Uterus (tissue), 4 donors: ENCODE measurements at places on chromosomes 3 and 15.

- no peaks in the 10 kb centered on the region for H3K27me3 ChIP-seq
- H3K27ac ChIP-seq = no peak overlapping the region
- no peak overlapping the region for H3K4me3 ChIP-seq
- peaks cover 23% of the 10 kb centered on the region for H3K4me1 ChIP-seq
- no peak for DNase-seq
Observed at GRCh38 chr3:51388286-51389029, 2.6 kb upstream of the RBM15B start.

DNA sequence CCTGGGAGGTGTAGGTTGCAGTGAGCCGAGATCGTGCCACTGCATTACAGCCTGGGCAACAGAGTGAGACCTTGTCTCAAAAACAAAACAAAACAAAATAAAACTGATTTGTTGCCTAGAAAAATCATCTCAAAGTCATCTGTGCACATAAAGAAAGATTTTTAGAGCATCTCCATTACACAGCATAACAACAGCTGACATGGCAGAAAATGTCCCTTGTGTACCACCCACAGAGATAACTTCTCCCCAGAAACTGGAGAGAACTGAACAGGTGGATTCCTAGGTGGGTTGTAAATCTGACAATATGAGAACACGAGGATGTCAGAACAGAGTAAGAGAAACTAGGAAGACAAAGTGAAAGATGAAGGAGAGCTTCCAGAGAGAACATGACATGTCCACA, 207.5 kb downstream of the SLC9A9 start:
- no peaks in the 10 kb centered on the region for H3K4me1 ChIP-seq
- H3K36me3 ChIP-seq = no peaks in the 10 kb centered on the region
- H3K4me3 ChIP-seq = no peak overlapping the region
- DNase-seq = no peak
- no peaks in the 10 kb centered on the region for H3K27me3 ChIP-seq
- no peak overlapping the region for H3K27ac ChIP-seq

GRCh38 chr3:27095553-27096222, 273.5 kb downstream of the NEK10 start:
- DNase-seq = no peak
- H3K36me3 ChIP-seq = no peaks in the 10 kb centered on the region
- H3K27me3 ChIP-seq = no peaks in the 10 kb centered on the region
- no peak overlapping the region for H3K4me3 ChIP-seq
- no peak overlapping the region for H3K27ac ChIP-seq

DNA sequence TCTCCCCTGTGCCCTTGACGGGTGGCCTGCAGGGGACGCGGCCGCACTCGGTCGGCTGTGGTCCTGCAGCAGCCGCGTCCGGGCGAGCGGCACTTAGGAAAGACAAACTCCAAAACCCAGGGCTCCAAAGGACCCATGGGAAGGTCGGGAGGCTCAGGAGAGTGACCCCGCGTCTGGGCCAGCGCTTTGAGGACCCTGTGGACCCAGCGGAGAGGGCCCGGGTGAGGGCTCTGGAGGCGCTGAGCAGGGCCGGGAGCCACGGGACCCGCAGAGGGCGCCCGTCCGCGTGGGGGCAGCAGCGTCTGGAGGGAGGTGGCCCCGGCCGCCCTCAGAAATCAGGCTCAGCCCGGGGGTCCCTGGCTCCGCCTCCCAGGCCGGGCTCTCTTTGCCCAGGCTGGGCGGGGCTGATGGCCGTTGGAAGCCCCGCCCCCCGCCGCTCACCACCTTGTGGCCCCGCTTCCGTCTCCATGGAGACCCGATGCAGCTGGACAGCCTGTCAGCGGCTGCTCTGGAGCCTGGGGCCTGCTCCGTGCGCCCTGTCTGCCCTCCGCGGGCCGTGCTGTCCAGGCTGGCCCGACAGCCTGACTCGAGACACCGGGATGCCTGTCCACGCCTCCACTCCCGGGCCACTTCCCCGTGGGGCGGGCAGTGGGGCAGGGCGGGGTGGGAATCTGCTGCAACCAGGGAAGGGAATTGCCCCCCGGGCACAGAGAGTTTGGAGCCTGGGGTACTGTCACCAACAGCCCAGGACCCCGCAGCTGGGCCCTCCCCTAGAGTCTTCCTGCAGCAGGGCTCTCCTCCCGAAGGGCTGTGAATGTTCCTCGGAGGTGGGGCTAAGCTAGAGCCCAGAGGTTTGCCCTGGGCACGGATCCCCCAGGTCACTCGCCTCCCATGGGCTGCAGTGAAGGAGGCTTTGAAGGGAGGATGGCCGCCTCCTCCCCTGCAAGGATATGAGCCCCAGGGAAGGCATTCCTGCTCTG, 34.8 kb upstream of the RPL32 start:
- no peaks in the 10 kb centered on the region for H3K27me3 ChIP-seq
- H3K27ac ChIP-seq = no peak overlapping the region
- H3K36me3 ChIP-seq = no peaks in the 10 kb centered on the region
- peak; percentile 33 for DNase-seq
- H3K4me1 ChIP-seq = peaks cover 7% of the 10 kb centered on the region
- peak overlapping the region; percentile 6 for H3K4me3 ChIP-seq

DNA sequence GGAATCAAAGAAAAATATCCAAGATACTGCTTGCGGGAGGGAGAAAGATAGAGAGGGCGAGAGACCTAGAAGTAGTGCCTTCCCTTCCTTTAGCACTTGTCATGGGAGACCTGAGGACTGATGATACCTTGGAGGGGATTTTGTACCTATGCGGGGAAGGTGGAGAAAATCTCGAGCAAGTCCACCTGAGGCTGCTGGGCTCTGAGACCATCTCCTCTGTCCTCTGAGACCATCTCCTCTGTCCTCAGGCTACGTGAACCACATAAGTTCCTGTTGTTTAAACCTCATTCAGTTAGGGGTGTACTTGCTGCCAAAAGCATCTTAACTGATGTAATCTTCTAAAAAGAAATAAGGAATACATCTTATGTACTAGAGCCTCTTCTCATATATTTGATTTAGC, 164.9 kb downstream of the NR2F2 start:
- H3K4me3 ChIP-seq = no peak overlapping the region
- no peaks in the 10 kb centered on the region for H3K4me1 ChIP-seq
- DNase-seq = no peak

GRCh38 chr3:122214711-122215110, 31.2 kb downstream of the CASR start:
- no peaks in the 10 kb centered on the region for H3K27me3 ChIP-seq
- no peak overlapping the region for H3K4me3 ChIP-seq
- no peaks in the 10 kb centered on the region for H3K4me1 ChIP-seq
- no peaks in the 10 kb centered on the region for H3K36me3 ChIP-seq
- no peak overlapping the region for H3K27ac ChIP-seq

DNA sequence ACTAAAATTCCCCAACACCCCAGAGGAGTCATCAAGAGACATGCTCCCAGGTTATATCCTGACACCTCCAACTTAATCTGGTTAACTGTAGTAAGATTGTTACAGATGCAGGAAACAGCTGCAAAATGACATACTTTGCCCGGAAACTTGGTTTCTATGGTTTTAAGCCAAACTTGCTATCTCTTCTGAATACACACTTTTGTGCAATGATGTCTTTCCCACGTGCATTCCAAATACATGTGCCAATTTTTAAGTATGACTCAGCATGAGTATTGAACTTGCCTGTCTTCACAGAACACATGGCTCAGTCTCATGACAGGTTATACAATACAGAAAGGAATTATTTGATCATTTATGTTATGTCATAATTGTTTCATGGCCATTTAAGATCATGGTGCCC, 207.0 kb upstream of the DCBLD2 start:
- H3K27ac ChIP-seq = no peak overlapping the region
- no peaks in the 10 kb centered on the region for H3K4me1 ChIP-seq
- DNase-seq = no peak
- no peaks in the 10 kb centered on the region for H3K27me3 ChIP-seq

DNA sequence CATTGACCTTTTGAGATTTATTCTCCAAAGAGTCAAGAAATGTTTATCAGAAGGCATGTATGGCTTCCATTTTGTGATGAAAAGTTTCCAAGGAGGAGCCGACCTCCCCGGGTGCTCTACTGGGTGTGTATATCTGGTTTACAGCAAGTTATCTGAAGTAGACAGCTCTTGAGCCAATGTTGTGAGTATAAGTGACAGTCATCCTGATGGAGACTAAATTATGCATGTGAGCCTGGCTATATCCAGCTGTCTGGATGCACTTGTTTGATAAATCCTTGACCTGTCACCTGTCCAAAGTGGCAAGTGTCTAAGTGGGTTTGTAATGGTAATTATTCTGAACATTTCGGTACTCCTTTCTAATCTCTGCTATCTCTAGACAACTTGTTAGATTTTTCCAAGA, 142.2 kb downstream of the NR2F2 start:
- no peak overlapping the region for H3K4me3 ChIP-seq
- no peaks in the 10 kb centered on the region for H3K4me1 ChIP-seq
- no peaks in the 10 kb centered on the region for H3K36me3 ChIP-seq
- H3K27me3 ChIP-seq = no peaks in the 10 kb centered on the region
